ENCODE measurements at places on chromosomes 1 and 21. TPM values are rescaled to one million over a fixed set of nuclear protein-coding genes. Genes with fewer than 3 reads are reported as not detected.

- no peak for DNase-seq
Observed at GRCh38 chr1:119946724-119947123, 50.4 kb upstream of the ADAM30 start.

- no peak for DNase-seq
Observed at GRCh38 chr1:96747565-96747964, 26.0 kb downstream of the PTBP2 start.

DNA sequence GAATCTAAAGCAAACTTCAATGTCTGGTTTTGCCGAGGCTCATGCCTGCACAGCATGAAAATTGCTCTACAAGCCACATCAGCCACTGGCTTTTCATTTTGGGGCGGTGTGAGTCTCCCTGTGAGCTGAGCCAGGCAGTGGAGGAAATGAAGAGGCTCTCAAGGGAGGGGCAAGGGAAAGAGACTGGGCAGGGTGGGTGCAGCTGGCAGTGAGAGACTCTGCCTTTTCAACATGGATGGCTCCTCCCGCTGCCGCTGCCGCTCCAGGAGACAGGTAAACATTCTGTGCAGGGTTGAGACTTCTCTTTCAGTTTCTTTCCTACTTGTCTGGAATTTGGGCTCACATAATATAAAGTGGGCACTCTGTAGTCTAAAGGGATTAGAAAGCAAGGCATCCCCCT lies 11.3 kb upstream of the CTSE start:
- DNase-seq = no peak

DNA sequence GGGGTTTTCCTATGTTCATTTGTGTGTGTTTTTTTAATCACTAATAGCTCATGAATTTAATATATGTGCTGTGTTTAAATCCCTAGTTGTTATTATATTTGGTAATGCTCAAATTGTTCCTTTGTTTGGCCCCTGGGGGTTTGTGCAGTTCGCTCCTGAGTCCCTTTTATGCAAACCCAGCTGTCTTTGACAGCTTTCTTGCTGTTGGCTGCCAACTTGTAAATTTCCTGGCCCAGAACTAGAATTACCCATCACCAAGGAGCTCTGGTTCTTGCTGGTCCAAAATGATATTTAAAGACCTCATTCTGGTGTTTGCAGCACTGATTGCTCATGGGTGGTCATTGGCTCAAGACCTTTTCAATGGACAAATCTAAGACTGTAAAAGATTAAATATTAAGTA lies 39.6 kb upstream of the PGBD5 start:
- DNase-seq = no peak

DNA sequence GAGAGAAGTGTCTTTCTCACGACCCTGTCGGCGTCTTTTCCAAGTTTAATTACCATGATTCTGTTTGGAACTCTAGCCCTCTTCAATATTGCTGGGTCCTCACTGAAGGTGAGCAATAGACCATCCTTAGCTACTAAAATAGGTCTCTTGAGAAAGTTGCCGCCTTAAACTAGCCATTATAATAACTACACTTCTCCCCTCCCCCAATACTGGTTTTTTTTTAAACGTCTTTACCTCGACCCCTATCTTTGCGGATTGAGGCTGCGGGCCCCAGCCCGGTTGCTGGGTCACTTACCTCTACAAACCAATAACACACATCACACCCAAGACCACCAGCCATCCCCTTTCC lies 672 bp downstream of the ENSA start:
- DNase-seq = no peak

GRCh38 chr1:206839006-206839560 lies 26.3 kb upstream of the IL20 start:
- no peak for DNase-seq

DNA sequence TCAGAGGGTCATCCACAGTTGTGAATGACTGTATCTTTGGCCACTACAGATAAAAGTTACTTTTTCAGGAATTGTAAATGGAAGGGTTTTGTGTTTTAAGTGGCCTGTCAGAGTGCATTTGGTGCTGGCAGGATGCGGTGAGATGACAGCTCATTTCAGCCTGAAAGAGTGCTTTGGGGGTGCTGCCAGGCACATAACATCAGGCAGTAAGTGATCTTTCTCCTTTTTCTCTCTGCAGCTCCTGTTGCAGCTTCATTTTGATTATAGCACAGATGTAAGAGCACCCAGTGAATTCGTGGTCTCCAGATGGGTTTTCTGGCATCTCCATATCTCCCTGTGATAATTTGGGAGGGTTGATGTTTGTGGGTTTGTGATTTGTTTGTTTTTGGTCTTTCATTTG lies 14.8 kb upstream of the FAM163A start:
- DNase-seq = no peak

DNA sequence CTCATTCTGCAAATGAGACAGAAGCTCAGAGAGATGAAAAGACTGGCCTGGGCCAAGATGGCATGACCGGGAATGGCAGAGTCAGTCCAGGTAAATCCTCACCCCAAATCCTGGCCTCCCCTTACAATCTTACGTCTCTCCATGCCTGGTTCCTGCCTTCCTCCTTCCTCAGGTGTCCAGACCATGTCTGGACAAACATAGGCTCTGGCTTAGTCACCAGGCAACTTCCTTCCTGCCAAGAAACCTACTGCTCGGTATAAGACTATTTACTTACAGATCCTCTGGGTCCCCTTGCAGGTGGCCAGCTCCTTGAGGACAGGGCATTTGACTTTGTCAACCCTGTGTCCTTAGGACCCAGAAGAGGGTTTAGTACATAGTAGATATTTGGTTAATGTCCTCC lies 69.4 kb upstream of the ROR1 start:
- DNase-seq = no peak

DNA sequence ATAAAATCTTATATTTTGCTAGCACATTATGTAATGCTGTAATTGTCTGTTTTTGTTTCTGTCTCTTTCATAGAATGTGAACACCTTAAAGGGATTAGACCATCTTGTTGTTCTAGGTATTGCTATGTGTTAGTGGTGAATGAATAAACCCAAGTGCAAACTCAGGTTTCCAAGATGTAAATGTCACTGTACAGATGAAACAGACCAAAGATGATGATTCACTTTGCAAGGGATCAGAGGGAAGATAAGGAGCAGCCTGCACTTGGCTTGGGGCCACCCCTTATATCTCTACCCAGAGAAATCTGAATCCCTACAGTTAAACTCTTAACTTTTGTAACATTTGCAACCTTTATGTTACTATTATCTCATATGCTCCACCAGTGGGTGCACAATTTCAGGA lies 25.4 kb downstream of the UROD start:
- DNase-seq = no peak

GRCh38 chr1:43706598-43707189 lies 642 bp upstream of the ST3GAL3 start:
- peak; percentile 39 for DNase-seq

DNA sequence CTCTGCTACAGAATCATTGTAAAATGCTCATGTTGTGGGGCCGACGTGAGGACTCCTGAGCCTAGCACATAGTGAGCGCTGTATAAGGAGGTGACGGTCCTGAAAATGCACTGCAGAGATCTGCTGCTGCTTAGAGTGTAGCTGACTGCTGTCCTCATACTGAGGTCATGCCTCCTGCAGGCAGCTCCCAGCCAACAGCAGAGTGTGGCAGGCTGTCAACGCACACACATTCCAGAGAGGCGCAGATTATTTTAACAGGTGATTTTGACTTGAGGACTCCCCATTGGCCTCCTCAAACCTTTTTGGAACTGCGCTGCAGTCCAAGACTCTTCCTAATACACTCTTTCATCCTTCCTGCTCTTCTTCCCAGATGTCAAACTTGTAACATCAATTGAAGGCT lies 119.8 kb upstream of the KCNJ6 start:
- DNase-seq = no peak

DNA sequence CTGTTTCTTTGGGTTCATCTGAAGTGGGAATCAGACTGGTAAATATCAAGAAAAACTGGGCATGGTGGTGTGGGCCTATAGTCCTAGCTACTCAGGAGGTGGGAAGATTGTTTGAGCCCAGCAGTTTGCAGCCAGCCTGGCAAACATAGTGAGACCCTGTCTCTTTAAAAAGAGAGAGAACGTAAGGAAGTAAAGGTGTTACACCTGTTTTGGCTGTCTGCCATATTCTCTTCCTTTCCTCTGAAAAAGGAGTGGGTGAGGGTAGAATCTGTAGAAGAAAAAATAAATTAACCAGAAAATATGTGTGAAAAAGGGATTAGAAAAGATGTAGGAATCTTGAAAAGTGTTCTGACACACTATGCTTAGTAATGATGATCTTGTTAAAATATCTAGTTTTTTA lies 20.0 kb downstream of the AHCYL1 start:
- no peak for DNase-seq

DNA sequence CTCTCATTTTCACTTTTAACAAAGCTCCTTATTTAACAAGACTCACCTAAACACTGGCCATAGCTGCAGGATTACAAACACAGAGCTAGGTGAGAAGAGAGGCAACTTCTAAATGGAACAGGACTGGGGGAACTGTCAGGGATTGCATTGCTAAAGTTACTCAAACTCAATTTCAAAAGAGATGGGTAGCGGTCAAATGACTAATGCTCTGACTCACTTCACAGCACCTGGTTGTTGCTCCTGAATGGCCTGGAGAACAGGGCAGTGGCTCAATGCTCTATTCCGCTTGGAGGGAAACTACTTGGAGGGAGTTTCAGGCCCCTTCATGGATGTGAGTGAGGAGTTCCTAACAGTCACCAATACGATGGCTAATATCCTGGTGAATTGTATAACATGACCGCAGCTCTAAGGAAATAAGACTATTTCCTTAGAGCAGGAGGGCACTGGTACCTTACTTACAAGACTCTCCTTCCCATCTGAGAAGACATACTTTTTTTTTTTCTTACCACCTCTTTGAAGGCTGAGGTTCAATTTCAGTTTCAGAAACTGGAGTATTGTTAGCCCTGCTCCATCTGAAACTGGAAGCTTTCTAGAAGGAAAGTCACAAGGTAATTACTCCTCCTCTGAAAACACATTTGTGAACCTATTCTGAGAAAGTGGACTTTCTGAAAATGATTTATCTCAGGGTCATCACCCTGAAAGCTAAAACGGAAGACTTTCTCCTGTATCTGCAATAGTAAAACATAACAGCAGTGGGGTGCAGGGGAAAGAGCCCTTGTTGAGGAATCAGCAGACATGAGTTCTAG lies 9.5 kb downstream of the DPT start:
- DNase-seq = no peak

DNA sequence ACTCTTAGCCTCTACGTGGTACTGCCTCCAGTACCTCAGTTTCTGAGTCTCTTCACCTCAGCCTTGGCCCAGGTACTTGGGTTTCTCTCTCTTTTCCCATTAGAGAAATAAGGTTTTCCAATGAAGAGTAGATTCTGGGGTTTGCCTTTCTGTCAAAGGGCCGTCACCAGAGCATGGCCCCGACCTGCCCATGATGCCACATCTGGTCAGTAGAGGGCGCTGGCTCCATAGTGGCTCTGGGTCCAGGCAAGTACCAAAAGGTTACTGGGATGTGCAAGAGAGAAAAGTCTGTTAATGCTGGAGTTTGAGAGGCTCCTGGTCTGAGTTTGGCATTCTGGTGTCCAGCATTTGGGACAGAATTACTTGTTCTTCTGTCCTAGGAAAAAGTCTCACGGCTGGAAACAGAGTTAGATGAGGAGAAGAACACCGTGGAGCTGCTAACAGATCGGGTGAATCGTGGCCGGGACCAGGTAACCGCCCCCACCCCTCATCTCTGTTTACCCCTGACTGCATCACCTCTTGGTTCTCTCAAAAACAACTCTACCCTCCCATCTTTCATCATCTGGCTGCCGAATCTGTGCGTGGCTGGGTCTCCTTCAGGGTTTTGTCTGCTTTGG lies 5.3 kb upstream of the TUFT1 start:
- DNase-seq = peak; percentile 77

GRCh38 chr1:230503726-230504125 lies 77.6 kb upstream of the PGBD5 start:
- no peak for DNase-seq

DNA sequence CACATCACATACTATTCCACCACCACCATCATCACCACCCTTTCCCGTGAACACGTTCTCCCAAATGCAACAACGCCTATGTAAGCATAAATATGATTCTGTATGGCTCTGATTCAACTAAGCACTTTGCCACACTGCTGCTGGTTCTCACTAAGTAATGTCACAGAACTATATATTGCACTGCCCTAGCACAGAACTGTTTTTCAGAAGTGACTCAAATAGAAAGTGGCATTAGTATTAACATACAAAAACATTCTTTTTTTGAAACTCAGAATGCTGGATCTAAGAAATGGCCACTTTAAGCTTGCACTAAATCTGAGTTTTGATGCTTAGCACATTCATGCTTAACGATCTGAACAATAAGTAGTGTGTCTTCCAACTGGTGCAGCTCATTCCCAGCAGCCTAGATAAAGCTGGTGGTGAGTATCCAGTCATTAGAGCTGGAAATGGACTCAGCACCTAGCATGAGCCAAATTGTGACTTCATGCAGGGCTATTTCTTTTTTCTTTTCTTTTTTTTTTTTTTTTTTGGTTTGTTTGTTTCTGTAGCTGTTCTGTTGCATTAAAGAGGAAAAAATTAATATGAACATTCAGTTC lies 46.2 kb upstream of the ZC3H11B start:
- no peak for DNase-seq

DNA sequence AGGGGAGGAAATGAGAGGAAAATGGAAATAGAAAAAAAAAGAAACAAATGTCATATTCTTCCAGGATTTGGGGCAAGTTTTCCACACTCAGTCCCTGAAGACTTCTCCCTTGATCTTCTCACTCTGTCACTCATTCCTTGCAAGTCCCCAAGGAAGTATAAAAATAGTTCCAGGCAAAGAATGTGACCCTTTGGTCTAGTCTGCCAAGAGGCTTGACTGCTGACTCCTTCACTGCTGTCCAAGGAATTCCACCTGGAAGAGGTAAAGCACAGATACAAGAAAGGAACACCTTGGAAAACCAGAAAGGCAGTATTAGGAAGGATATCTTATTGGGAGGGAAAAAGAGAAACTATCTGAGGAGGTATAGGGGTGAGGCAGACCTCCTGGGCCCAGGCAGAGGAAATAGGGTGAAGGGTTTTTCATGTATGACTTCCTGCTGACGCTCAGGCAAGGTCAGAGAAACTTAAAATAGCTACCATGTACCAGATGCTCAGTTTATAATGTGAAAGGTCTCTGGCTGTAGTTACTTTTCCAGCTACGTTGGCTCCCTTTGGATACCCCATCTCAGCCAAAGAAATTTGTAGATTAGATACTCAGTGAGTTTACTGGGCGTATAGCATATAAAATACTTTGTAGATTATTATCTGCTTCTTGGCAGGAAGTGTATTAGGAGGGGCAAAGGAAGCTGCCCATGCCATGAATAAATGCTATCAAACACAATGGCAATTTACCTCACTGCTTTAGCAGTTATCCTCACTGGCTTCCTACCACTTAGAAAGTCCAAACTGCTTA lies 2.0 kb upstream of the GJA5 start:
- DNase-seq = peak; percentile 42

- no peak for DNase-seq
Observed at GRCh38 chr1:209702832-209703231, 1.8 kb upstream of the HSD11B1 start.

The C1orf87 gene
- total RNA-seq = not detected

The BMP8B gene
- total RNA-seq = 5.8 TPM

The KCNE2 gene
- not detected for total RNA-seq

The ADGRL2 gene
- 4.6 TPM for total RNA-seq

The HCRTR1 gene
- not detected for total RNA-seq

The UTS2 gene
- 10.8 TPM for total RNA-seq

The ZBTB17 gene
- 21.5 TPM for total RNA-seq

The ERG gene
- total RNA-seq = not detected

The C1orf74 gene
- total RNA-seq = 4.5 TPM

The LIN28A gene
- total RNA-seq = 5.7 TPM
